Posterior vena cava (tissue), 2 donors: ENCODE measurements at places on chromosomes 1 and 21. TPM values are rescaled to one million over a fixed set of nuclear protein-coding genes. Genes with fewer than 3 reads are reported as not detected.

The PLXNA2 gene
- total RNA-seq: 40.6 TPM

The FOXE3 gene
- not detected for total RNA-seq

The CRNN gene
- total RNA-seq: not detected

The PPM1J gene
- total RNA-seq: 3.0 TPM

The KIF17 gene
- 2.9 TPM for total RNA-seq

The SAMD13 gene
- total RNA-seq: 0.51 TPM

The KRTAP6-3 gene
- total RNA-seq: not detected

The SPRR2E gene
- total RNA-seq: not detected

The PLEKHO1 gene
- total RNA-seq: 55.6 TPM

The HSPA6 gene
- total RNA-seq: 6.7 TPM

The NUF2 gene
- 0.56 TPM for total RNA-seq

The SPAG17 gene
- not detected for total RNA-seq

The KLHDC8A gene
- total RNA-seq: not detected

The C4BPB gene
- 0.43 TPM for total RNA-seq

The PDE4B gene
- 17.1 TPM for total RNA-seq

The MAP3K21 gene
- total RNA-seq: 0.19 TPM

The TMPRSS15 gene
- not detected for total RNA-seq

The ORC1 gene
- total RNA-seq: 0.46 TPM

The TNFRSF9 gene
- total RNA-seq: not detected

The RAD54L gene
- 0.60 TPM for total RNA-seq

The GJA4 gene
- total RNA-seq: 21.8 TPM

The FAAH gene
- 2.4 TPM for total RNA-seq

The CTH gene
- 0.76 TPM for total RNA-seq

The SPRR2B gene
- total RNA-seq: not detected

The TMEM125 gene
- 0.29 TPM for total RNA-seq

The HSPB7 gene
- total RNA-seq: 272 TPM

The FAM163A gene
- 0.10 TPM for total RNA-seq

The NBPF4 gene
- total RNA-seq: not detected

The SPRR5 gene
- total RNA-seq: not detected

The RXFP4 gene
- not detected for total RNA-seq

The LRRC8D gene
- total RNA-seq: 8.6 TPM
